Umbilical cord (tissue), 2 donors: ENCODE measurements at places on chromosomes 3 and 15.
A peak's percentile ranks its signal among the peaks of the same experiment; 100 is the strongest.

DNA sequence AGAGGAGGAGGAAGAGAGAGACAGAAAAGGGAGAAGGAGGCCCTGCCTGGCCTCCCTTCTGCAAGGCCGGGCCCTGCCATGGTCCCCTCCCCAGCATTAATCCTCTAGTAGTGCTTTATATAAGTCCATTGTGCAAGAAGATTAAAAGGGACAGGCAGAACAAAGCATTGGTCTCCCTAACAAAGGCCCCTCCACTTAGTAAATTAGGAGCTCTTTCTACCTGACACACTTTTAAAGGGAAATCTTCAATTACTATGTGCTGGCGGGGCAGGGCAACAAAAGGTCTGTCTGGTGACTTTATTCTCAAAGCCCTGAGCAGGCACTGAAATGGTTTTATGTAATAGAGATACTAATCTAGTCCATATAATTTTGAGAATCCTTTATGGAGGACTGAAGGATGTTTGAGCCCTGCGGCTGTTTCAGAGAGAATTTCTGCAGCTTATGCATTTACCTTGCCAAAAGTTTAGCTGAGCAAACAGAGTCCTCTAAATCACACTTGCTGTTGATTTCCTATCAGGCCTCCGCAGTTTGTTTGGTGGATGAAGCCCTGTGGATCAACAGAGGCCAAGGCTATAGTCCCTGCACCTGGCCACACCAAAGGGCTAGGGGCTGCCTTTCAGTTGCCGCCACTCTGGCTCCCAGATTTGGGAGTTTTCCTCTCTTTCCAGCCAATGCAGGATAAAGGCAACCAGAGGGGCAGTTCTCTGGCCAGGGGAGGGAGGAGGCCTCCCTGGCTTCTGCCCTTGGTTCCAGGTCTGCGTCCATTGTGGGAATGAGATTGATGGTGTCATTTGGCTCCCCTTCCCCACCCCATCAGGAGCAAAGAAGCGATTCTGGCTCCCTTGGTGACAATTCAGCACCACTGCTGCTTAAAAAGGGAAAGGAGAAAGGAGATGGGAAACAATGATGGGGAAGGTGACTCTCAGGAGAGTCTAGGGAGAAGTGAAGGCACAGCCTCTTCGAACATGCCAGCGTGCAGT, 148.0 kb downstream of the MEGF11 start:
- DNase-seq, result no peak

GRCh38 chr3:100403362-100404249, 2.3 kb downstream of the LNP1 start:
- peak; percentile 3 for DNase-seq

DNA sequence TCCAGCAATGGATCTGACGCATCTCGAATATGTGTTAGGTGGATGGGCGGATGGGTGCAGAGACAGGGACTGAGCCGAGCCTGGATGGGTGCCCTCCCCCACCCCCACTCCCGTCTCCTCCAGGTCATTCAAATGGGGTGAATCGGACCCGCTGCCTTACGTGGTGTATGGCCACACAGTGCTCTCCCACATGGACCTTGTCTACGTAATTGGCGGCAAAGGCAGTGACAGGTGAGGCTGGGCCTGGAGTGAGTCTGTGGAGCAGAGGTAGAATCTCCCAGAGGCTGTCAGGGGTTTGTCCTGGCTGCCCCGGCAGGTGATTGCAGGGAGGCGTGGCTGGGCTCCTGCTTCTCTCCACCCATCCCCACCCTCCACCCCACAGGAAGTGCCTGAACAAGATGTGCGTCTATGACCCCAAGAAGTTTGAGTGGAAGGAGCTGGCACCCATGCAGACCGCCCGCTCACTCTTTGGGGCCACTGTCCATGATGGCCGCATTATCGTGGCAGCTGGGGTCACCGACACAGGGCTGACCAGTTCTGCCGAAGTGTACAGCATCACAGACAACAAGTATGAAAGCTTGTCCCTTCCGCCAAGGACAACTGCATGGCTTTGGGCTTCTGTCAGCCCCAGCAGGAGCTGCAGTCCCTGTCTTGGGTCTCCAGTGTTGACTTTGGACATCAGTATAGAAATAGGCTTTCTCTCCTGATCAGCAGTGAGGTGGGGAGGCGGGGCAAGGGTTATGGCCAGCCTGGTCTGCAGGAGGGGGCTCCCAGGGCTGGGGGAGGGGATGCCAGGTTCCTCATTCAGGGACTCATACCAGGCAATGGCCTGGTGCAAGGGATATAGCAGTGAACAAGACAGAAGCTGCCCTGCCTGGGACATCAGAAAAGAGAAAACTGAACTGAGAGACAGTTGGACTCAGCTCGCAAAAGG, 3.4 kb downstream of the KLHL40 start:
- DNase-seq, result no peak

DNA sequence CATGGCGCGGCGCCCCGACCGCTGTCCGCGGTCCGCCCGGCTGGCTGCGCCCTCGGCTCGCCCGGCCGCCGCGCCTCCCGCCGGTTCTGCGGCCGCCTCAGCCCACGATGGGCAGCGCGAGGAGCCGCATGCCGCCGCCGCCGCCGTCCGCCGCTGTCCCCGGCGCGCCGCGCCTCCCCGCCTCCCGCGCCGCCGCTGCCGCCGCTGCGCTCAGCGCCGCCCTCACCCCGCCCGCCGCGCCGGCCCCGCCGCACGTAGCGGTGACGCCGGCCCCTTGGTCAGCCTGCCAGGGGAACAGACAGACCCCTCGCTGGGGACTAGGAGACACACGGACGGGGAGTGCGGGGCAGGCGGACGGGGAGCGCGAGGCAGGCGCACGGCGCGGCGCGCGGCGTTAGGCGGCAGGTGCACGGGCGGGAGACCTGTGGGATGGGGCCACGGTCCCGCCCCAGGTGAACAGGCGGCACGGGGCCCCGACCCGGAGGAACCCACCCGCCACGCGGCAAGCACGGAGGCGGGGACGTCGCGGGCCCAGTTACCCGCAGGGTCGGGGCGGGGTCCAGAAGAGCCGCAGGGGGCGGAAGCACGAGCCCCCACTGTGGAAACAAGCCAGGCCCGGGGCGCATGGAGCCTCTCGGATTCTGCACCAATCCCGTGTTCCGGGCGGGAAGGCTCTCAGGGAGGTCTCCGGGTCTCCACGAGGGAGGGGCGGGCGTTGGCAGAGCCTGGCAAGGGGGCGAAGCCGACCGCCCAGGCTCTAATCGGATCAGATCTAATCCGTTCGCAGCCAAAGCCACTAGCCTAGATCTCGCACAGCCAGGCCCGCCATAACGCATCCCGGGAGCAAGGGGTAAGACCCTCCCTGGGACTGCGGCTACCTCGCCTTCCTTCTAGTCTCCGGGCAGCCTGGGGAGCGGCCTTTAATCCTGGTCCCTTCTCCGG, at the start of gene CSPG5:
Gene CSPG5 (minus strand): TSS at position 175 of the 942 bp plus-strand sequence. CDS start 172 bp downstream, at position 3.
- DNase-seq, result no peak

GRCh38 chr15:49301562-49301961, 121.5 kb upstream of the FGF7 start:
- DNase-seq, result no peak

DNA sequence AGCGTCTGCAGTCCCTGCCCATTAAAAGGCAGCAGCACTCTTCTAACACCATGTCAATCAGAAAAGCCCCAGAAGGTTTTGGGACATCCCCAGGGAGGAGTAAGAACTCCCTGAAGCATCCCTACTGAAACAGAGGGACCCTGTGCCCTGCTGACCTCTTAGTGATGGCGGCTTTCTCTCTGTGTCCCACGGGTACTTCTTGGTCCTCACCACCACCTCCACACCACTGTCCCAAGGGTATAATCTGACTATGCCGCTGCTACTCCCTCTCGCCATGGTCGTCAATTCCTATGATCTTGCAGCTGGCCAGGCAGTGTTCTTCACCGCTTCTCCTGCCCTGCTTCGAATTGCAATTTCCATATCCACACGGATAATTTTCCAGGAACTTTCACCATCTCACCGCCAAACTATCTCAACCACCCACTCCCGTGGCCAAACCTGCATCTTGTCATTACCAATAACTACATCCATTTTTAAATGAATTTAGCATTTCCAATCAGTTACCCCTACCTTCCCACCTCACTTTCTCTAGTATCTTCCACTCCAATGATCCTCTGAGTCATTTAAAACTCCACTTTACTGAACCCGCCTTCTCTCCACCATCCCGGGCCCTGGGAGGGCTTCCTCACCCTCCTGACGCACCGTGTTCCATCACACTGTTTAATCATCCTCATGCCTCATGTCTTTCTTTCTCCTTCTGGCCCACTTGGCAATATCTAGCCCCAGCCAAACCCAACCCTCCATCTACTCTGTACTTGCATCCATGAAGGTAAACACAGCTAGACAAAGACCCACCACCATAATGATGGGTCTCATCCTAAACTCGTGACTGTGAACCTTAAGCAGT, 23.7 kb downstream of the PRR23E start:
- no peak for DNase-seq

DNA sequence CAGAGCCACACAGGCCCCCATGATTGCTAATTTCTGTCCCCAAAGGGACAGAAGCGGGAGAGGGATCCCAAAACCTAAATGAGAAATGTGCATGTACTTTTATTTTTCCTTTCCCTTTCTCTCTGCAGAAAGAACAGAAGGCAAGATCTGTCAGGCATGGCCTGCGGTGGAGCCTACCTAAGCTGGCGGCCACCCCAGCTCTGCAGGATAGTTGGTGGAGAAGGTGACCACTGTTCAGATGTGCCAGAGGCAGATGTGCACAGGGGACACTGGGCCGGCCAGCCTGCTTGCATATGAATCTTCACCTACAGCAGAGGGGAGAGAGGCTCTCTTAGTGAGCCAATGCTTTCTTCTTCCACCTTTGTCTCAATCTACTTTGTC, 2.1 kb upstream of the AMOTL2 start:
- DNase-seq, result no peak

GRCh38 chr15:96255599-96255998, 74.9 kb upstream of the NR2F2 start:
- DNase-seq, result no peak

DNA sequence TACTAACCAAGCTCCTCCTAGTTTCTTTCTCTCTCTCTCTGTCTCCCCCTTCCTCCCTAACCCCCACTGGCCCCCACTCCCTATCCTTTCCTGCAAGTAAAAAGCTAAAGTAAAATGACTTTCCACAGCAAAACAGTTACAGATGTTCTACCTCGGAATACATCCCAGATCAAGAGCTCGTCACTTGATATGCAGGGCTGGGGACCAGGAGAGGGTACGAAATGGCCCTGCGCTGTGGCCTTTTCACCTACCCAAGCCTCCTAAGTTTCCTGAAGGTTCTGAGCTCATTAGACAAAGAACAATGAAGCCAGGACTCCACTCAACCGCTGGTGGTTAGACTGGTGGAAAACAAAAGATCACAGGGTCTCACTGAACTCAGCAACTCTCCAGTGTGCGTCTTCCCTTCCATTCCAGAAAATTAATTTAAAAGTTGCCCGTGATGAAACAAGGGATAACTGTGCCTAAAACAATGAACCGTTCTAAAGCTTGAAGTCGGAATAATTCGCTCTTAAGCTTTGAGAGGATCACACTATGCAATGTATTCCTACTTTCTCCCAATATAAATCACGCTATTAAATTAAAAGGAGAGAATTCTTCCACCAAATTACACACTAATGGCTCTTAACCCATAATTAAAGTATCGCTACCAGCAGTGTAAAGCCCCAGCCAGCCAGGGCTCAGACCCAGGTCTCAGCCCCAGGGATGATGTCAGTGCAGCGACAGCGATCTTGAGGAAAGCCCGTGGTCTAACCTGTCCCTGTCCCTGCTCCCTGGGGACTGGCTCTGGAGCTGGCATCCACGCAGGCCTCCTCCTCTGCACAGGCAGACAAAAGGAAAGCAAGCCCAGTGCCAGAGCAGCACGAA, 5.0 kb downstream of the VGLL4 start:
- DNase-seq, result no peak

GRCh38 chr3:57007521-57008460, 52.7 kb upstream of the SPATA12 start:
- peak; percentile 95 for DNase-seq
